Epithelial cell of proximal tubule (primary cell): ENCODE measurements at places on chromosomes 12 and 14.

DNA sequence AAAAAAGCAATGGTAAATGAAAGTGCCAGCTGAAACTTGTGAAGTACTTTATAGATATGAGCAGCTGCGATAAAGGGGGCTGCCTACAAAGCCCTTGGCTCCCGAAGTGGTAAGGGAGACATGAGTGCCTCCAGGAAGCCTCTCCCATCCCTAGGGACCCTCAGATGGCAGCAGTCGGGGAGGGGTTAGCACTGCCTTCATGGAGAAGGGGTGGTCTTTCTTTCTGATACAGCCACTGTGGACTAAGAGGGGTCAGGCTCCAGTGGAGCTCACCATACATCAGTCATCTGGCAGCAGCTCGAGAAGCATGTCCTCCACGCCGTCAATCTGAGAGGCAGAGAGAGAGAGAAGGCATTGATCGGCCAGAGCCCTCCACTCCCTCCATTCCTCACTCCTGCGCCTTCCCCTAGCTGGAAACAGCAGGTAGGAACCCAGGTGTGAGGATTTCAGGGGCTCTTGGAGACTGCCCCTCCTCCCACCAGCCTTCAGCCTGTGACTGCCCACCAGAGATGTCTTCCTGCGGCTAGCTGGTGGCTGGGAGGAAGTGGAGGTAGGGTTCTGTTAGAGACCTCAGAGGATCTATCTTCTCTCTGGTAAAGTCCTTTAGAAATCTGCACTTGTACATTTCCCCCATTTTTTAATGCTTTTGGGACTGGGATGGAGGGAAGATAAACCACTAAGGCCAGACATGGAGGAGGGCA, 2.3 kb downstream of the TCL1A start:
- DNase-seq = no peak

DNA sequence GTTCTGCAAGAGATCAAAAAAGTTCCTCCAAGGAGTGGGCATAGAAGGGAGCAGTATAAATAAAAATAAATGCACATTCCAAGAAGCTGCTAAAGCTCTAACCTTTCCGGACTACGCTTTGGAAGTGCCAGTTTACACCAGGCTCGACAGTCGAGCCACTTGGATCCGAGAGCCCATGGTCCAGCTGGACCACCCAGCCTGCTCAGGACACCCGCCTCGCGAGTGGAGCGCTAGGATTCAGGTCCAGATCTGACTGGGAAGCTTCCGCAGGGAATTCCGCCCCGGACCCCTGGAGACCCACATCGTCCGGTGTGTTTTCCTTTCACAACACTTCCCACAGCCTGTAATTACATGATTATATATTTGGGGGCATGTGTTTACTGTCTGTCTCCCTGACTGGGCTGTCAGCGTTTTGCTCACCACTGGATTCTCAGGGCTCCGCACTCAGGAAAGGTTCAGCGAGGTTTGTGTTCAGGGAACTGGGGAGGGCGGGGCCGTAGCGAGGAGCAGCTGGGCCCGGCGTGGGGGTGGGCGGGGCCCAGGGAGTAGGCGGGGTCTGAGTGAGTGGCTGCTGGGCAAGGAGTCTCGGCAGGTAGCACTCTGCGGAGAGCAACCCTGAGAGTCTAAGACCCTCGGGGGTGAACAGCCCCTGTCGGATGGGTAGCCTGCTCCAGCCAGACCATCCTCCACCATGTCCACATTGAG, 52.3 kb upstream of the TMEM263 start:
- no peak for DNase-seq

- no peak for DNase-seq
Measured at GRCh38 chr12:49507139-49507538, 31.7 kb upstream of the KCNH3 start.

GRCh38 chr14:64112867-64113678, 181.1 kb downstream of the ESR2 start:
- DNase-seq = no peak

GRCh38 chr12:77954206-77954555, 123.5 kb downstream of the NAV3 start:
- DNase-seq = no peak

DNA sequence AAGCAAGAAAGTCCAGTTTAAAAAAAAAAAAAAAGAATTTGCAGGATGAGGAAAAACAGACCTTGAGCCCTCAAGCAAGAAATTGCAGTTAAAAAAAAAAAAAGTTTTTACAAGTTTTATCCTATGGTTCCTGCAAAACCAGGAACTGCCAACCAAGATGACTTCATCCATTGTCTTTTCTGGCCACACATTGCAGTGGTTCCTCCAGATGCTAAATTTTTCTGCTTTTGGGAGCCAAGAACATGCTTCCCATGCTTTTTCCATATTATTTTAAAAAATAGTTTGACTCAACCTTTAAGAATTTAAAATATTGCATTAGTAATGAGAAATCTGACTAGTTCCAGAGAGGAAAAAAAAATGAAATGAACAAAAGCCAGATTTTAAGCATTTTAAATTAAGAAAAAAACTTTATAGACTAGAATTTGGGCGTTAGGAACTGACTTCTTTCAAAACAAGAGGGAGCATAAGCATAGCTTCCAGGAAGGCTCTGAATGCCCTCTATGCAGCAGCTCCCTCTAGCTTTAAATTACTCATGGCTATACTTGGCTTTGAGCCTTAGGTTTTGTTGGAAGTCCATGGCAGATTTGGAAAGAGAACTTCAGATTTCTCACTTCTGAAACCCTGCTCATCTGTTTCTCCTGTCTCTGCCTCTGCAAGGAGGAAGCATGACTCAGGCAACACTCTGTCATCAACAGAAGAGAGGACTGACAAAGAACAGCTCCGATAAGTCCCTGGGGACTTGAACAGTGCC, 124.5 kb downstream of the GPR65 start:
- no peak for DNase-seq

GRCh38 chr14:73746520-73747378, 32.6 kb upstream of the PNMA1 start:
- DNase-seq = no peak

- DNase-seq = no peak
Measured at GRCh38 chr12:92299744-92300143, 154.1 kb upstream of the BTG1 start.

DNA sequence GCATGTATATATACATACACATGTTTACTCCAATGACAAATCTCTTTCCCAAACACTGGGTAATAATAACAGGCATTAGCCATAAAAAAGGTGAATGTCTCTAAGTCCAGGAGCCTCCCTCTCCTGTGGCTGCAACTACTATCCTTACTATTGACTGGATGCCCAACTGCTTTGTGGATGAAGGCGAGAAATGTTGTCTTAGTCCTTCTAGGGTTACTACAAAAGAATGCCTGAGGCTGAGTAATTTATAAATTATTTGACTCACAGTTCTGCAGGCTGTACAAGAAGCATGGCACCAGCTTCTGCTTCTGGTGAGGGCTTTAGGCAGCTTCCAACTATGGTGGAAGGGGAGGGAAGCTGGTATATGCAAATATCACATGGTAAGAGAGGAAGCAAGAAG, 366.0 kb upstream of the DDHD1 start:
- DNase-seq = no peak

DNA sequence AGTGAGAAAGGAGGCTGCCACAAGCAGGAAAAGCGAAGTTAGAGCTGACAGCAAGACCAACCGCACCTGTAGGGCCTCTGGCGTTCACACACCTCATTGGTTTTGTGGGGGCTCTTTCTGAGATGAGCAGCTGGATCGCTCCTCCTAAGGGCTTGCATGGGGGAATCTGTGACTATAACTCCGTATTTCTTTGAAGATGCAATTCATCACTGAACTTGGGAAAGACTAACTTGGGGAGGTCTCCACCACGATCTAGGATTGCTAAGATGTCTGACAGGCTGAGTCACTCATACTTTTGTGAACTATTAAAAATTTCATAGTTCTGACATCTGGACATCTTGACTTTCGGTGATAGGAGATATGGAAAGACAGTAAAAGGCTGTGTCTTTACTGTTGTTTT, 173.6 kb downstream of the ETV6 start:
- DNase-seq = no peak

GRCh38 chr12:43878050-43878449, 42.2 kb downstream of the TMEM117 start:
- no peak for DNase-seq

- DNase-seq = peak; percentile 9
Measured at GRCh38 chr12:80412343-80412953, 31.6 kb upstream of the PTPRQ start.

- DNase-seq = no peak
Measured at GRCh38 chr14:91032248-91032647, 28.2 kb downstream of the RPS6KA5 start.

GRCh38 chr14:35384455-35385041, 20.0 kb downstream of the NFKBIA start:
- DNase-seq = peak; percentile 72

DNA sequence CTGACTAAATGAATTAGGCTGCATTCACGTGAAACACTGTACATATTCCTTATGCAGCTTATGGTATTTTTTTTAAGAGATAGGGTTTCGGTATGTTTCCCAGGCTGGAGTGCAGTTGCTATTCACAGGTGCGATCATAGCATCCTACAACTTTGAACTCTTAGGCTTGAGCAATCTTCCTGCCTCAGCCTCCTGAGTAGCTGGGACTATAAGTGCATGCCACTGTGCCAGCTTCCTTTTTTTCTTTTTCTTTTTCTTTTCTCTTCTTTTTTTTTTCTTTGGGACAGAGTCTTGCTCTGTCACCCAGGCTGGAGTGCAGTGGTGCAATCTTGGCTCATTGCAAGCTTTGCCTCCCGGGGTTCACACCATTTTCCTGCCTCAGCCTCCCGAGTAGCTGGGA, 35.8 kb upstream of the SPPL3 start:
- DNase-seq = no peak

- DNase-seq = no peak
Measured at GRCh38 chr12:50557421-50557820, 52.6 kb downstream of the DIP2B start.

- DNase-seq = no peak
Measured at GRCh38 chr14:104311358-104311757, 173.0 kb downstream of the KIF26A start.

DNA sequence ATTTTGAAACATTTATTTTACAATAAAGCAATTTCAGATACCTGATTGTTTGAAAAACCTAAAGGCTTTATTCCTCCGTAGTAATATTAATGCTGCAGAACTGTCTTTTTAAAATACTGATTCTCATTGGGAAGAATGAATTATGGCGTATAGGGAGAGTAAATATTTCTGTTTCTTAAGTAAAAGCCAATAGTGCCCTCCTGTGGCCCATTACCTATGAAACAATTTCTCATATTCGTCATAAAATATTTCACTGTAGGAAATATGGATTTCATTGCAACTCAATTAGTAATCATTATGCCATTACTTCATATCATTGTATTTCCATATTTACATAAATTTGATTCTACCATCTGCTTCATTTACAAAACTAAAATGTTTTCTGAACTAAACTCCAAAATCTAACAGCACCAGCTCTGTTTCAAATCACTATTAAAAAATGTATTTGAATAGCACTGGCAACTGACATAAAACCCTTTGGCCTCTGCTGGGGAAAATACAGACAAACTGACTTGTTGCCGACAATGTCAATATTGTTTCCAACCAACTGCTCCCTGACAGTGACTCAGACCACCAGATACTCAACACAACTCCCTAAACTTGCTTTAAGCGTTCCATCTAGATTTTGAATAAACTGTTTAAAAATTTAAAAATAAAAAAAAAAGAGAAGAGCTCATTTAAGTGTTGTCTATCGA, 290.3 kb downstream of the NAV3 start:
- no peak for DNase-seq

- no peak for DNase-seq
Measured at GRCh38 chr14:100419856-100420255, 96.7 kb downstream of the SLC25A47 start.

DNA sequence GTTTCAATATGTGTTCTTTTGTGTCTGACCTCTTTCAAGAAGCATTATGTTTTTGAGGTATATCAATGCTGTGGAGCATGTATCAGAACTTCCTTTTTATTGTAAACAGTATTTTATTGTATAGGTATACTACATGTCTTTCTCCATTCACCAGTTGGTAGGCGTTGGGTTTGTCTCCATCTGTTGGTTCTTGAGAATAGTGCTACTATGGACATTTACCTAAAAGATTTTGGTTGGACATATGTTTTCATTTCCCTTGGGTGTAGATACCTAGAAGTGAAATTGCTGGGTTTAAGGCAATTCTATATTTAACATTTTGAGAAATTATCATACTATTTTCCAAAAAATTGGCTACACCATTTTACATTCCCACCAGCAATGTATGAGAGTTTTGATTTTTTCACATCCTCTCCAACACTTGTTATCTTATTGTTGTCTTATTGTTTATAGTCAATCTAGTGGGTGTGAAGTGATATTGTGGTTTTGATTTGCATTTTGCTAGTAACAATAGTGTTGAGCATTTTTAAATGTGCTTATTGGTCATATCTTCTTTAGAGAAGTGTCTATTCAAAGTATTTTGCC, 409.2 kb downstream of the IPO8 start:
- DNase-seq = no peak

DNA sequence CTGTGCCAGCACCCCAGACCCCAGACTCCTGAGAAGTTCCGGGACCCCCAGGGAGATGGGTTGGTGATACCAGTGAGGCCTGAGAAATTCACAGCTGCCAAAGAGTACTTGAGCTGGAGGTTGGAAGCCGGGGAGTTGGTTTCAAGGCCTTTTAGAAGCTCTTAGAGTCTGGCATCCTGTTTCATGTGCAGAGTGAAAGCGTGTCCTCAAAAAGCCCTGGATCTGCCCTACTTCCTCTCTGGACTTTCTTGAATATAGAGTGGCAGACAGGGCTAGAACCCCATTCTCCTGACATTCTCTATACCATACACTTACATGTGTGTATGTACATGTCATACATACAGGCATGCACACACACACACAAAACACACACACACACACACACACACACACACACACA, 31.3 kb upstream of the PPM1A start:
- DNase-seq = no peak

DNA sequence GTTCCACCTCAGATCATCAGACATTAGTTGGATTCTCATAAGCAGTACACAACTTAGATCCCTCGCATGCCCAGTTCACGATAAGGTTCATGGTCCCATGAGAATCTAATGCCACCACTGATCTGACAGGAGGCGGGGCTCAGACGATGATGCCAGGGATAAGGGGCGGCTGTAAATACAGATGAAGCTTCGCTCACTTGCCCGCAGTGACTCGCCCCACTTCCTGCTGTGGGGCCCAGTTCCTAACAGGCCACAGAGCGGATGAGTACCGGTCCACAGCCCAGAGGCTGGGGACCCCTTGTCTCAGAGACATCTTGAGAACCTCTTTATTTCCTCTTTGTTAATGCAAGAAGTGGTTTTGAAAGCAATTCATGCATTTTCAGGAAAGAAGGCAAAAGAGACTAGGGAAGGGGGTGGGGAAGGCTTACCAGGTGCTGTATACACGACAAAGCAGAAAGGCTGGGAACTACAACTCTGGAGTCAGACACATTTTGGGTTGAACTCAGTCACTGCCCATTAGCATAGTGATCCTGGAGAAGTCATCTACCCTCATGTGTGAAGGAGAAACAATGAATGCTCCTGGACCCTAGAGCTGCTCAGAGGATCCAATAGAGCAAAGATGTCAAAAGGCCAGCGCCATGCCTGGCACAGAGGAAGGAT, 68.7 kb downstream of the EID3 start:
- no peak for DNase-seq

DNA sequence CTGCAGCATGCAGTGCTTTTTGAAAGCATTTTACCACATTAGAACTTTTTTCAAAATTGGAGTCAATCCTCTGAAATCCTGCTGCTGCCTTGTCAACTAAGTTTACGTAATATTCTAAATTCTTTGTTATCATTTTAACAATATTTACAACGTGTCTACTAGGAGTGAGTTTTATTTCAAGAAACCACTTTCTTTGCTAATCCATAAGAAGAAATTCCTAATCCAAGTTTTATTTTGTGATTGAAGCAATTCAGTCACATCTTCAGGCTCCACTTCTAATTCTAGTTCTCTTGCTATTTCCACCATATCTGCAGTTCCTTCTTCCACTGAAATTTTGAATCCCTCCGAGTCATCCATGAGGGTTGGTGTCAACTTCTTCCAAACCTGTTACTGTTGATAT, 25.4 kb downstream of the PRORP start:
- no peak for DNase-seq
